Colonic mucosa (tissue), 4 donors: ENCODE measurements at places on chromosomes 2 and 18. TPM values are rescaled to one million over a fixed set of nuclear protein-coding genes. Genes with fewer than 3 reads are reported as not detected.
A peak's percentile ranks its signal among the peaks of the same experiment; 100 is the strongest.

REG3A gene
- 0.32 TPM for total RNA-seq

POLE4 gene
- 59.2 TPM for total RNA-seq

SLC40A1 gene
- 183 TPM for total RNA-seq

EFR3B gene
- total RNA-seq, result 1.8 TPM

ABCA12 gene
- 0.03 TPM for total RNA-seq

C2orf80 gene
- total RNA-seq, result not detected

REG1B gene
- not detected for total RNA-seq

CCDC150 gene
- 3.8 TPM for total RNA-seq

HOXD3 gene
- total RNA-seq, result 4.6 TPM

B3GNT2 gene
- total RNA-seq, result 20.1 TPM

DNAJC5G gene
- total RNA-seq, result not detected

DNA sequence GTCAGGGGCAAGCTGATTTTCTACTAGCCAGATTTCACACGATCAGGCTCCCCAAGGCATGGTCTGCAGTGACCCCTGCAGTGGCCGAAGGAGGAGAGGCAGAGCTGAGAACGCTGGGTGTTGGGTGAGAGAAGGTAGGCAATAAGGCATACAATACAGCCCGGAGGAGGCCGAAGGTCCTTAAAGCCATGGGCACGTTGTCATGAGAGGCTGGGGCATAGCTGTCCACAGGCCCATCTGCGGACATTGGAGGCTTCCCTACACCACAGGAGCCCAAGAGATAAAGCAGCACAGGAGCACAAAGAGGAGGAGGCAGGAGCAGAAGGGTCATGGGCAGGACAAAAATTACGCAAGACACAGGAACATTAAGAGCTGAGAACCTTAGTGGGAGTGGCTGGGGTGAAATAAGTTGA, 16.7 kb upstream of the BZW1 start:
- no peaks in the 10 kb centered on the region for H3K4me1 ChIP-seq
- no peak overlapping the region for H3K4me3 ChIP-seq
- no peak overlapping the region for H3K27ac ChIP-seq
- H3K36me3 ChIP-seq, result no peaks in the 10 kb centered on the region
- DNase-seq, result no peak
- H3K27me3 ChIP-seq, result no peaks in the 10 kb centered on the region

DNA sequence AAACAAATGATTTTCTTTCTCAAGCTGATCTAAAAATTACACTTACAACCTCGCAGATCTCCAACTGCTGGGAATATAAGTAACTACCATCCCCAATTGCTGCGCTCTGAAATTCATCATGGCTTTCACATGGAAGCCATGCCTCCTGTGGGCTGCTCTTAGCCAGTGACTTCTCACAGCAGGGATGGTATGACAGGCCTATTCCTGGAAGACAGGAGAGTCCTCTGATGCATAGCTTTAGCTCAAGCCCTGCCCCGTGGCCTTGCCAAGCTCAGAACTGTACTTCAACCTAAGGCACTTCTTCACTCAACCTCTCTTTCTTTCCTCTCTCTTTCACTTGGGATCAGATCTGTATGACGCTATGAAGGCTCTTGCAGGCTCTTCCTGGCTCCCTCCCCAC, 12.6 kb upstream of the ELAC1 start:
- H3K4me1 ChIP-seq, result no peaks in the 10 kb centered on the region
- DNase-seq, result no peak
- H3K27me3 ChIP-seq, result no peaks in the 10 kb centered on the region
- no peaks in the 10 kb centered on the region for H3K36me3 ChIP-seq

DNA sequence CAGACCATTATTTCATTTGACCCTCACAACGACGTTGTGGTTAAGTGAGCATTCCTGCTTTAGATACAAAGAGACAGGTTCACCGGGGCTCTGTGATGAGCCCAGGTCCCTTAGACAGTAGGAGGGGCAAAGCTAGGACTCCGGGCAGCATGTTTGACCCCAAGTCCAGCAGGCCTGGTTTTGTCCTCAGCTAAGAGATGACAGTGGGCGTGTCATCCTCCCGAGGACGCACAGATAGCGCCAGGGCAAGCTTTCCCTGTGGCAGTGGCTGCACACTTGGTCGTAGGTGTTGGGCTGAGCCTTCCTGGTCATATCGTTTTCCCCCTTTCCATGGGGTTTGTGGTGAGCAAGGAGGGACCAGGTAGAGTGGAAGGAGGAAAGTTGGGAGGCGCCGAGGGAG, 76.3 kb downstream of the MTCL1 start:
- no peaks in the 10 kb centered on the region for H3K27me3 ChIP-seq
- H3K36me3 ChIP-seq, result no peaks in the 10 kb centered on the region
- no peaks in the 10 kb centered on the region for H3K4me1 ChIP-seq
- no peak for DNase-seq

- no peaks in the 10 kb centered on the region for H3K27me3 ChIP-seq
- no peak for DNase-seq
- H3K27ac ChIP-seq, result no peak overlapping the region
- no peaks in the 10 kb centered on the region for H3K36me3 ChIP-seq
Measured at GRCh38 chr2:210072493-210072892, 70.1 kb downstream of the RPE start.

GRCh38 chr2:64203858-64204632, 59.8 kb upstream of the PELI1 start:
- peak; percentile 37 for DNase-seq
- no peaks in the 10 kb centered on the region for H3K36me3 ChIP-seq
- H3K4me1 ChIP-seq, result no peaks in the 10 kb centered on the region
- H3K4me3 ChIP-seq, result no peak overlapping the region
- no peaks in the 10 kb centered on the region for H3K27me3 ChIP-seq

- H3K36me3 ChIP-seq, result no peaks in the 10 kb centered on the region
- DNase-seq, result no peak
- no peak overlapping the region for H3K4me3 ChIP-seq
- no peaks in the 10 kb centered on the region for H3K4me1 ChIP-seq
- no peaks in the 10 kb centered on the region for H3K27me3 ChIP-seq
- H3K27ac ChIP-seq, result no peak overlapping the region
Measured at GRCh38 chr2:39379643-39380524, 57.2 kb downstream of the MAP4K3 start.

GRCh38 chr2:173513107-173513727, 158.5 kb downstream of the CDCA7 start:
- H3K27me3 ChIP-seq, result no peaks in the 10 kb centered on the region
- no peak for DNase-seq
- no peaks in the 10 kb centered on the region for H3K4me1 ChIP-seq
- no peak overlapping the region for H3K27ac ChIP-seq
- no peaks in the 10 kb centered on the region for H3K36me3 ChIP-seq

DNA sequence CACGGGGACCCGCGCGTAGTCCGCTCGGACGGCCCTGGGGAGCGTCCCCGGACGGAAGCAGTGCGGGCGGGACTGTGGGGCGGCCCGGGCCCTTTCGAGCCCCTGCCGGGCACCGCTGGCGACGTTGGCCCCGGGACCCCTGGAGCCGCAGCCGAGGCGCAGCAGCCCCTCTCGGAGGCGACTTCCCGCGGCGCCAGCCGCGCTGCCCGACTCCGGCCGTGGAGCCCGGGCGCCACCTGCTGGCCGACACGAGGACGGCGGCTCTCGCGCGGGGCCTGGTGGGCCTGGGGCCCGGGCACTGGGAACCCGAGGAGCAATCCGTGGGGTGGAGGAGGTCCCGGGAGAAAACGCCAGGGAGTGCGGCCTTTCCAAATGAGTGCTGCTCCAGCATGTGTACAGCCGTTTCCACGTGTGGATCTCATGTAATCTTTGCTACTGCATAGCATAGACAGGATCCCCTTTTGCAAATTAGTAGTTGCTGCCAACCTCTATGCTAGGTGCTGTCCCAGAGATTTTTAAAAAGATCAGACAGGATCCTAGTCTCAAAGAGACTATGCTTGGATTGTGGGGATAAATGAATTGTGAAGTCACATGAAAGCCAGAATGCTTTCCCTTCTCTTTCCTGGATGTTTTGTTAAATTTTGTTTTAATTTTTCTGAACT, 4.0 kb downstream of the ID2 start:
- H3K4me3 ChIP-seq, result peak overlapping the region; percentile 81
- peak overlapping the region; percentile 93 for H3K27ac ChIP-seq
- H3K4me1 ChIP-seq, result no peaks in the 10 kb centered on the region
- H3K36me3 ChIP-seq, result no peaks in the 10 kb centered on the region
- DNase-seq, result peak; percentile 76

DNA sequence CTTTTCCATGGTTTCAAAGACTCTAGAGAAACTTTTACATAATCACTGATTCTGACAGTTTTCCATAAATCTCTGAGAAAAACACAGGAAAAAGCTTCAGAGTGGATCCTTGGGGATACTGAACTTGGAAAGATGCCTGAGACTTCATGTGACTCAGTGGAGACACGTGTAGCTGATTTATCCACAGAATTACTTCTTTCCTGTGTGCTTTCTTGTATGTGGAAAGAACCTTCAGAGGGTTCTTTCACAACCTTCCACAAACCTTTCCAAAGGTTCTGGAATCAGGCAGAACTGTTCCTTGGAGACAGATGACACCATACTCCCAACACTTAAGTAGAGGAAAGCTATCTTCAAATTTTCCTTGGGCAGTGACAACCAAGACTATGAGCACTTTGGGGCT, 207.2 kb downstream of the RND3 start:
- no peak overlapping the region for H3K27ac ChIP-seq
- no peak overlapping the region for H3K4me3 ChIP-seq
- DNase-seq, result no peak
- no peaks in the 10 kb centered on the region for H3K4me1 ChIP-seq

DNA sequence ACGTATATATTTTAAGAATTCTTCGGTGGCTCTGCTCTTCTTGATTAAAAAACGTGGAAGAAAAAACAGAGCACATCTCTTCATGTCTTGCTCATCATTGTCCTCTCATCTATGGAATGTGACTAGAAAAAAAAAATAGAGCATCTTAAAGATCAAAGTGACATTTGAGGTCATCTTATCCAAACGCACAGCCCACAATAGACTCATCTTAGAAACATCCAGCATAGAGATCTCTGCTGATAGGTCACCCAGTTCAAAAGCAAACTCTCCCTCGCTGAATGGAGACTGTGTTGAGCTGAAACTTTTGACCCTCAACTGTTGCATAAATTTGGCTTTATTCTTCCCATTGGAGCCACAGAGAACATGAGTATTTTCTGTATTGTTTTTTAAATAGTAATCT, 65.2 kb downstream of the CMPK2 start:
- H3K27me3 ChIP-seq, result no peaks in the 10 kb centered on the region
- no peaks in the 10 kb centered on the region for H3K4me1 ChIP-seq
- H3K4me3 ChIP-seq, result no peak overlapping the region
- no peak overlapping the region for H3K27ac ChIP-seq

GRCh38 chr2:152477347-152478092, 142.5 kb downstream of the FMNL2 start:
- no peak overlapping the region for H3K4me3 ChIP-seq
- no peaks in the 10 kb centered on the region for H3K27me3 ChIP-seq
- no peak overlapping the region for H3K27ac ChIP-seq
- no peak for DNase-seq

GRCh38 chr18:55588870-55589595, 1.0 kb upstream of the TCF4 start:
- no peaks in the 10 kb centered on the region for H3K4me1 ChIP-seq
- no peaks in the 10 kb centered on the region for H3K36me3 ChIP-seq
- DNase-seq, result no peak
- peak overlapping the region; percentile 31 for H3K4me3 ChIP-seq
- peaks cover 5% of the 10 kb centered on the region for H3K27me3 ChIP-seq

- H3K27me3 ChIP-seq, result no peaks in the 10 kb centered on the region
- no peak overlapping the region for H3K4me3 ChIP-seq
- H3K27ac ChIP-seq, result peak overlapping the region; percentile 50
Measured at GRCh38 chr2:10844097-10844496, 31.5 kb upstream of the PDIA6 start.

DNA sequence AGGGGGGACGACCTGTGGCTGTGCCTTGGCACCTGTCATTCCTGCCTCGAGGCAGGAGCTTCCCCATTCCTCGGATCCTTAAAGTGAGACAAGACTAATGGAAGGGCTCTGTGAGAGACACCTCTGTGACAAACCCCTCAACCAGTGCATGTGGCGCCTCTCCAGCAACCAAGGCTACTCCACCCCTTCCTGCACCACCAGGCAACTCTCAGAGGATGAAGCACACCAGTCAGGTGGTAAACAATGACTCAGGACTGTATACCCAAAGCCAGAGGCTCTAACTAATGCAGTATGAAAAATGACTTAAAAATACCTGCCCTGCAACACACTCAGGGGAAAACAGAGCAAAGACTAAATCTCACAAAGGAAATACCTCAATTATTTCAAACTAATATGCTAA, 136.9 kb downstream of the UXS1 start:
- DNase-seq, result no peak
- no peaks in the 10 kb centered on the region for H3K4me1 ChIP-seq
- no peaks in the 10 kb centered on the region for H3K36me3 ChIP-seq
- no peaks in the 10 kb centered on the region for H3K27me3 ChIP-seq
- no peak overlapping the region for H3K4me3 ChIP-seq
- no peak overlapping the region for H3K27ac ChIP-seq

GRCh38 chr2:97693476-97693875, 19.9 kb upstream of the ZAP70 start:
- H3K36me3 ChIP-seq, result no peaks in the 10 kb centered on the region
- no peak for DNase-seq
- no peak overlapping the region for H3K4me3 ChIP-seq
- no peaks in the 10 kb centered on the region for H3K4me1 ChIP-seq

GRCh38 chr2:105626966-105627340, 117.8 kb upstream of the NCK2 start:
- DNase-seq, result no peak
- H3K27ac ChIP-seq, result no peak overlapping the region
- no peaks in the 10 kb centered on the region for H3K27me3 ChIP-seq
- no peaks in the 10 kb centered on the region for H3K4me1 ChIP-seq

DNA sequence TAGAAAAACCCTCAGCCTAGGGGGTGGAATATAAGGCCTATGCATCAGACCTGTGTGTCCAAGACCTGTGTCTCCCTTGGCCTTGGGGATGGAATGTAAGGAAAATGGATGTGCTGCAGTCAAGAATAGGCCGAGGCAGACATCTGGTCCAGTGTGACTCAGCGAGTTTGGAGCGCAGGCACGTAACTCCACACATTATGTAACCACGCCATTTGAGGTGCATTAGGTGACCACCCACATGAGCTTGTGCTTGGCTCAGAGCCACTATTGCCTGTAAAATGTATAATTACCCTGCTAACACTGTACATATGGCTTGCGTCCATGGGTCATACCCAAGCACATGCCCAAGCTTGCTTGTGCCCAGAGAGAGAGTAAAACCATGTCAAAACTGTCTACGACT, 580.9 kb upstream of the HNMT start:
- no peak overlapping the region for H3K27ac ChIP-seq
- no peaks in the 10 kb centered on the region for H3K27me3 ChIP-seq
- no peaks in the 10 kb centered on the region for H3K36me3 ChIP-seq
- H3K4me1 ChIP-seq, result no peaks in the 10 kb centered on the region
- H3K4me3 ChIP-seq, result no peak overlapping the region

DNA sequence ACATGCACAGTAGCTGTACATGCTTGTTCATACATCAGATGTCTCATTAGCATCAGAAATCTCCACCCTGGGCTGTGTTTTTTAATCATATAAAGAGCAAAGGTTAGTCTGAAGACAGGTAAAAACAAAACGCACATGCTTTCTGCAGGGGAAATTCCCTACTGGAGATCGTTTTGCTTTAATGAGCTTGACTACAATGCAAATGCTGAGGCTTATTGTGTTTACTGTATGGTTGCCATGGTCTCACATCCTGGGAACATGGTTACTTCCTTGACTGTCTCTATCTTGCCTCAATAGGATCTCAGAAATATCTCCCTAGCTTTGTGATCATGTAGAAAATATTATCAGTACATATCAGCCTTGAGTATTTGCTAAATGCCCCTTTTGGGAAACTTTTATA, 336.5 kb upstream of the TFPI start:
- H3K36me3 ChIP-seq, result no peaks in the 10 kb centered on the region
- H3K4me1 ChIP-seq, result no peaks in the 10 kb centered on the region
- no peaks in the 10 kb centered on the region for H3K27me3 ChIP-seq
- DNase-seq, result no peak
- H3K27ac ChIP-seq, result no peak overlapping the region
